T follicular helper cell (primary cell): ENCODE measurements at places on chromosomes 1 and 21.

DNA sequence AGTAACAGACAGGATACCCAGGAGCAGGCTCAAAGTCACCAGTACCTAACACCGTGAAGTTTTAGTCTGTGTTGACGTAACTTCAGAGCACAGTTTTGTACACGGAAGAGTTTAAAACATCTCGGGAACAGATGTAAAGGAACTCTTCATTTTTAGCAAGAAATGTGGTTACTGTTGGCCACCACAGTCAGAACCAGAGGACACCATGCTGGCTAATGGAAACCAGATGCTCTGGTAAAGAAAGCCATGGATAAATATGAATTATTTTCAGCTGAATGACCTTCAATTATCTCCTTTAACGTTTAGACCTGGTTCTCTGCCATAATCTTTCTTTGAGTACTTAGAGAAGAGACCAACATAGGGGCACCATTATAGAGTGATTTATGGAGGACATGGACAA, 115.9 kb downstream of the NTMT2 start:
- no peak for DNase-seq

- DNase-seq = no peak
Measured at GRCh38 chr1:192929597-192929996, 120.8 kb downstream of the RGS2 start.

DNA sequence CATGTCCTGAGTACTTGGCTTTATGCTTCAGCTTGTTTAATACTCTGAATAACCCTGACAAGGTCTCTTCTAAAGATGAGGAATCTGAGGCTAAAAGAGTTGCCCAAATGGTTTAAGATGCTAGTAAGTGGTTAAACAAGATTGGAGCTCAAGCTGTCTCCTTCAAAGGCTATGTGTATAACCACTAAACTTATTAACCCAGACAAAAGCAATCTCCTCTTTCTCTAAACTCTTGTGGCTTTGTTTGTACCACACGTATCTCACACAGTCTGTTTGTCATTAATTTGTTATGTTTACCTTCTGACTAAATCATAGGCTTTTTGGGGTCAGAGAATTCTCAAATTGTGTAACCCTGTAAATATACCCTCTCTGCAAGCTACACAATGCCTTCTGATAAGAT, 89.9 kb downstream of the HMCN1 start:
- no peak for DNase-seq

DNA sequence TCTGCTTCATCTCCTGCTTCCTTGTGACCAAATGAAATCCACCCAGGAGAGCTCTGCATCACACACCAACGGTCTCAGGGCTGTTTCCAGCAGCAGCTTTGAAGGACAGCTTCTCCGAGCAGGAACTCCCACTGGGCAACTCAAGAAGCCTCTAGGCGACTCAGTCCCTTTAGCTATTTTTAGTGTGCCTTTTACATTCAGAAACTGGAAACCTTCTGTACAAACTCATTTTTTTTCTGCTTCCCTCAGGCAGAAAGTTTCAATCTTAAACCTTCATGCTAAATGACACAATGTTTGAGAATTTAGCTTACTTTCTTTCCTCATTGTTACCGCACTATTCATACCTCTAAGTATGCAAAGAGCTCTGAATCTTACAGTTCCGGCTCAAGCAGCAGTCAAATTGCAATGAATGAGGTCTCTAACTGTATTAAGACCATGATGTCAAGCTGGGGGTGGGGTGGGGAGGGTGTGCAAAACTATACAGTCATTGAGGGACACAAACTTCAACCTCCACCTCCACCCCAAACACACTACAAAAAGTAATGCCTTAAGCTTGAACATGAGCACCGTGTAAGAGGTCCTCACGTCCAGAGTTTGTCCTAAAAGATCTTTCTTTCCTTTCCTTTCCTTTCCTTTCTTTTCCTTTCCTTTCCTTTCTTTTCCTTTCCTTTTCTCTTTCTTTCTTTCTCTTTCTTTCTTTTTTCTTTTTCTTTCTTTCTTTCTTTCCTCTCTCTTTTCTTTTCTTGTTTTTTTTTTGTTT, 16.4 kb upstream of the TARBP1 start:
- DNase-seq = no peak

DNA sequence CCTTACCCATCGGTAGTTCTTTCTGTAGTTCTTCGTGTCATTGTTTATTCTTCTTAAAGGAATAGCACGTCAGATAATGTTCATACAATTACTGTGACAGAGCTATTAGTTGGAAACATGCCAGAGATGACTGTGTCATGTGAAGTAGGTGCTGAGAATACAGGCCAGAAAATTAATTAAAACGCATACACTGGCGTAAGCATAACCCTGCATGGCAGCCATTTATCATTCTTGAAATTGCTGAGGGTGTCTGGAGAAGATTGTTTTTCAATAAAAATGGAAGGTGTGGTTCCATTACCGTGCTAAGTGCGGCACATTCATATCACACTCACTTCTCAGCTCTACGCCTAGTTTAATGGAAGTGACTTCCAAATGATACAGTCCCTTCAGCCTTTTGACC, 7.8 kb downstream of the ETS2 start:
- DNase-seq = no peak

DNA sequence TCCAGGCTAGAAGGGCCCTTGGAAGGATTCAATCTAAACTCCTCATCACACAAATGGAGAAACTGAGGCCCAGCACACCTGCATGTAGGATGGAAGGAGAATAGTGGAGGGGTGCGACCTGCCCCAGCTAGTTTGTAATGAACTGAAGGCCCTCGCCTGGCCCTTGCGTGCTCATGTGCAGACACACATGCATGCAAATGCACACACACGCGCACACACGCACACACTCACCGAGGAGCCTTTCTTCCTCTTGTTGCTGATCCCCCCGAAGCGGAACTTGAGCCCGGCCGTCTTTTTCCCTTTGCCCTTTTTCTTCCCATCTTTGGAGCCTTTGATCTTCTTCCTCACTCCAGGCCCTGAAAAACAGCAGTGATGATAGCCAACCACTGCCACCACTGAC, 27.9 kb downstream of the CHD5 start:
- DNase-seq = no peak
